CD4-positive, alpha-beta T cell (primary cell): ENCODE measurements at places on chromosomes 4 and X.

DNA sequence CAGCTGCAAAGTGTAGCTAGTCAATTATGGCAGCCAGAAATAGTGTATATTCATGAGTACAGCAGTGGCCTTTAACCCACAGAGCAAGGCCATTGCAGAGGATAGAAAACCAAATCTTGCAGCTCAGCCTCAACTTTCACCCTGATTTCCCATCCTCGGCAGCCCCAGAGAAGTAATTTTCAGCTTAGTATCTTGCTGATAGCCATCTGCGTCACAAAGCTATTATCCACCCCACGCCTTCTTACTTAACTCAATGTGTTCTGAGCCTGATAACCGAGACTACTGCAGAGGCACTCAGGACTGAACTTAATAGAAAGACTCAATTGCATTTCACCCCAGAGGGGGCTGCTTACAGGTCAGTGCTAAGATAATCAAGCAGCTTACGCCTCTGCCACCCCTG lies 174.5 kb upstream of the MAOA start:
- DNase-seq, result no peak

- DNase-seq, result no peak
These were observed 17.1 kb downstream of the BEND2 start for GRCh38 chrX:18203631-18204030.

GRCh38 chr4:144340931-144341330 lies 200.4 kb upstream of the GYPA start:
- DNase-seq, result no peak

DNA sequence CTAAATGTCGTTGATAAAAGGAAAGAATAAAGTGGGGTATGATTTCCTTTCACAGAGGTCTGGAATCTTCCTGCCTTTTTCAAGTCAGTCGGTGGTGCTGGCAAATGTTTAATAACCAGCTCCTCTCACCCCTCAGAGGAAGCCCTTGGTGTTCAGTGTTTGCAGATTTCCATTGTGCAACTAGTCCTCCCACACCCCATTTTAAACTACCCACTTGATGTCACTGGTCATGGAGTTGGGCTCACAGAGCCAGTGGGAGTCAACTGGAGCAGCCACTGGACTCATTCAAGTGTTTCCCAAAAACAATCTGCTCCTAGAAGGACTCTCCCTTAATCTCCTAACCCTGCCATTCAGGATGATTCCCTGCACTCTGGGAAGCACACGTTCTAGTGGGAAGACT lies 149.2 kb downstream of the PTTG2 start:
- DNase-seq, result no peak

DNA sequence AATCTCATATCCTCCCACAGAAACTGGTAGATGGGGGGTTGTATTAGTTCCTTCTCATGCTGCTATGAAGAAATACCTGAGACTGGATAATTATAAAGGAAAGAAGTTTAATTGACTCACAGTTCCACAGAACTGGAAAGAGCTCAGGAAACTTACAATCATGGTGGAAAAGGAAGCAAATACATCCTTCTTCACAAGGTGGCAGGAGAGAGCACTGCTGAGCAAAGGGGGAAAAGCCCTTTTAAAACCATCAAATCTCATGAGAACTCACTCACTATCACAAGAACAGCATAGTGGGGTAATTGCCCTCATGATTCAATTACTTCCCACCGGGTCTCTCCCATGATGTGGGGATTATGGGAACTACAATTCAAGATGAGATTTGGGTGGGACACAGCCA lies 250.5 kb upstream of the GPRIN3 start:
- no peak for DNase-seq

DNA sequence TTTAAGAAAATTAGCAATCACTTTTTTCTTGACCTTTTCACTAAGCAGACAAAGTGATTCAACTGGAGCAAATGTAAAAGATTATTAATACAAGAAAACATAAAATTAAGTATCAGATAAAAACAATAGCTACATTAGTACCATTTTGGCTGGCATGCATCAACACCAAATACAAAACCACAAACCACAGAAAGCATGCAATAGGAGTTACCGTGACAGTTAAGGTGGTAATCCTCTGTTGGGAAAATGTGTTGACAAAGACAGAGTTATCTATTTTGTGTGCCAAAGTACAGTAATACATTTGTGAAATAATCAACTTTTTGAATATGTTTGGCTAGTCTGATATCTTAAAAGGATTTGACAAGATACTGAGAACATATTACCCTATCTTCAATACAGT lies 89.8 kb upstream of the ETNPPL start:
- no peak for DNase-seq

- DNase-seq, result no peak
These were observed 246.6 kb downstream of the OPHN1 start for GRCh38 chrX:68186552-68187262.

- DNase-seq, result no peak
These were observed 11.3 kb upstream of the APLN start for GRCh38 chrX:129665916-129666644.

- no peak for DNase-seq
These were observed 72.6 kb downstream of the FGF16 start for GRCh38 chrX:77519765-77520164.

- DNase-seq, result no peak
These were observed 27.2 kb downstream of the ANTXR2 start for GRCh38 chr4:80045786-80046185.

DNA sequence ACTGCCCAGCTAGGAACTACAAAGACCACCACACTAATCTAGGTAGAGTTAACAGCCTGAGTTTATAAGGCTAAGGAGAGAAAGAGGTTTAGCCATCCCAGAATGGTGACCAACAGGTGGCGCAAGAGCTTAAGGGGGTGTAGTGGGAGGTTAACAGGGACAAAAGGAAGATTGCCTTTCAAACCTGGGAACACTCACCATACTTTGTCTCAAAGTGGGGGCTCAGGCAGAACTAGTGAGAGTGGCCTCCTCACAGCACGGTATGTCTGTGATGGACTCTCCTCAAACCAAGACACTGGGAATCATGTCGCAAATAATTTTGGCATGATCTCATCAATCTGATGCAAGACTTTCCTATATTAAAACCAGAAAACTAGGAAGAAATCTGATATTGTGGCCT lies 23.4 kb downstream of the CCNI start:
- DNase-seq, result peak; percentile 51

DNA sequence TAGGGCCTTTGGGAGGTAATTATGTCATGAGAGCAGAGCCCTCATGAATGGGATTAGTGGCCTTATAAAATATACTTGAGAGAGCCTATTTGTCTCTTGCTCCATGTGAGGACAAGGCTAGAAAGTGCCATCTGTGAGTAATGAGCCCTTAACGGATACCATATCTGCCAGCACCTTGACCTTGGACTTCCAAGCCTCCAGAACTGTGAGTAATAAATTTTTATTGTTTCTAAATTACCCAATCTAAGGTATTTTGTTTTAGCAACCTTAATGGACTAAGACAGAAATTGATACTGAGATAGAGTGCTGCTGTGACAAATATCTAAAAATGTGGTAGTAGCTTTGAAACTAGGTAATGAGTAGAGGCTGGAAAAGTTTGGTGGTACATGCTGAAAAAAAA lies 285.0 kb upstream of the DIPK2B start:
- DNase-seq, result no peak

GRCh38 chr4:105002278-105002677 lies 144.4 kb upstream of the TET2 start:
- no peak for DNase-seq

DNA sequence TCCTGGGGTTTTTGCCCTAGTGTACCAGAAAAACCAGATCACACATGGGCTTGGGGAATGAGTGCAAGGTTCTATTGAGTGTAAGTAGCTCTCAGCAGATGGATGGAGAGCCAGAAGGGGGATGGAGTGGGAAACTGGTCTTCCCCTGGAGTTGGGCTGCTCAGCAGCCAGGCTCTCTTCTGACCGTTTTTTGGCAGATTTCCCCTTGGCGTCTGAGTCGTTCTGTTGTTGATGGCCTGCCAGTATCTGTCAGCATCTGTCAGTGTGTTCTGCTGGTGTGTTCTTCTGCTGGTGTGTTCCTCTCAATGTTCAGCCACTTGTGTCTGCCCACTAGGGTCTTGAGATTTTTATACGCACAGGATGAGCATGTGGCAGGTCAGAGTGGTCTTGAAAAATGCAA lies 633.9 kb upstream of the CPEB2 start:
- DNase-seq, result no peak

- DNase-seq, result no peak
These were observed 62.6 kb downstream of the GRXCR1 start for GRCh38 chr4:42954963-42955669.

DNA sequence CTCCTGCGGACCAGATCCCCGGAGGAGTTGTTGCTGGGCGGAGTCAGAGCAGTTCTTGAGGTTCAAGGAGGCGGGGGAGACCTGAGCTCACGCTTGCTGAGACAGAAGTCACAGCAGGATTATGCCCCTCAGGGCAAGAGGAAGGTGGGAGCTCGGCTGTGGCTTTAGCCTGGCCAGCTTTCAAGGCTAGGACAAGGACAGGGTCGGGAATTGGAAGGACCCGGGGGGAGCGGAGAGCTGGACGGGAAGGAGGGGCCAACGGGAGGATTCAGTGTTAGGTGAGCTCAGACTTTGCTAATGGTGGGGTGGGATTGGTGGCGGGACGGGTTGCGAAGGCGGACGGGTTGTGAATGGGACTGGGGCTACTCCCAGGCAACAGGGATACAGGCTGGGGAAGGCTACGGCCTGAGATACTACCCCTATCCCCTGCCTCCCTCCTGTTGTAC lies at the start of gene RIBC1:
TSS of gene RIBC1 (plus strand) at position 13 of the 446 bp plus-strand sequence. CDS start 3,404 bp downstream, outside the sequence.
- DNase-seq, result no peak

DNA sequence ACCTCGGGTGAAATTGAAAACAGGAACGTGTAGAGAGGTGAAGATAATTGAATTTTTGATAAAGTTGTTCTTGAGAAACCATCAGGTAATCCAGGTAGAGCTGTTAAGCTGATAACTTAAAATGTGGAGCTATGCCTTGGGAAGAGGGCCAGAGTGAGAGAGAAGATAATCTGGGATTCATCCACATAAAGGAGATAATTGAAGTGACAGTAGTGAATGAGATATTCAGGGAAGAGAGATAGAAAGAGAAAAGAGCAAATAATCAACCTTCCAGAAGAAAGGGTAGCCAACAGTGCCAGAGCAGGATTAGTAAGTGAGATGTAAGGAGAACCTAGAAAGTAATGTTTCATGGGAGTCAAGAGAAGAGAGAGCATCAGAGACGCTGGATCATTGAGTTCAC lies 297.6 kb downstream of the PACRGL start:
- DNase-seq, result no peak

- peak; percentile 35 for DNase-seq
These were observed 5.2 kb upstream of the TCEANC start for GRCh38 chrX:13647709-13648212.

DNA sequence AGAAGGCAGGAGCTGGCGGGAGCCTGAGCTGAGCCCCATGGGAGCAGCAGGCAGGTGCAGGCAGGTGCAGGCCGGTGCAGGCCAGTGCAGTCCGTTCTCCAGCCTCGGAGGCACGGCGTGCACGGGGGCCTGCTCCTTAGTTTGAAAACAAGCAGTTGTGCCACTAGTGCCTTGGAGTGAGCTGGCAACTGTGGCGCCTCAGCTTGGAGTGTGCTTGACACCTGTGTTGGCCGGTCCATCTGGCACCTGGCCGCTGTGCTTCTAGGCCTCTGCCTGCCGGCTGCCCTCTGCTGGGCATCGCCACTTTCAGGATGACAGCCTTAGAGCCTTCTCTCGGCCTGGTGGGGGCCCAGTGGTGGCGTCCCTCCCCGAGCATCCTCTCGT lies 47.9 kb downstream of the RGS12 start:
- no peak for DNase-seq

- no peak for DNase-seq
These were observed 53.7 kb upstream of the NFKB1 start for GRCh38 chr4:102447413-102447812.

DNA sequence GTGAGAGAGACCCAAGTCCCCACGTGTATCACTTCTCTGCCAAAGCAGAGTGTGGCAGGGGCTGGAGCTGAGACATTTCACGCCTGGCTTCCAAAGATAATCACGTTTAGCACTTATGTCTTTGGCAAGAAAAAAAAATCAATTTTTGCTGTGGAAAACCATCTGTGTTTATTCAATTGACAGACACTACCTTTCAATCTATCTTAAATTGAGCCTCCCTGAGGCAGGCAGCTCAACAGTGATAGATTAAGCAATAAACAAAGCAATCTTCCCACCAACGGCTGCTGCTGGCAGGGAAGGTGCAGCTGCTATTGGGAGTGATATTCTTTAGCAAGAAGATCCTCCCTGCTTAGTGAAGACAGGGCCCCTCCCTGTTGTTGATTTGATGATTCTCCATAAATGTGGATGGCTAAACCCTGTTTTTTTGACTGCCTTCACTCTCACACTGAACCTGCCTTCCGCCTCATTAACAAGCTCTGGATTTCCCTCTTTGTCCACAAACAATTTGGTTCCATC lies 11.6 kb upstream of the MAGEB17 start:
- no peak for DNase-seq

DNA sequence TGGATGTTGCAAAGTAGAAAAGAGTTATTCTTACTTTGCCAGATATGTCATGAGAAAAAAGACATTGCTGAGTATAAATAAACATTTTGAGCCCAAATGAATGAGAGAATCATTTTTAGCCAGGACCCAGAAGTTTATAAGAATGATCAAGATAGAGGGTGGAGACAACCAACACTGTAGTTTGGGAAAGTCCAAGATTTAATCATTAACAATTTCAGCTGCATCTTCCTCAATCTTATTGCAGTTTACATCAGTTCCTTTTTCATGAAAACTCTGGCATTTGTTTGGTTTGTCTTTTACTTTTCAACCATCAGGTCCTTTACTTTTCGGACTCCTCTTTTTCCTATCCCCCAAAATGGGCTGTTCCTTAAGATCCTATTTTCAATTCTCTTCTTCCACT lies 645.9 kb downstream of the ANKRD50 start:
- no peak for DNase-seq

DNA sequence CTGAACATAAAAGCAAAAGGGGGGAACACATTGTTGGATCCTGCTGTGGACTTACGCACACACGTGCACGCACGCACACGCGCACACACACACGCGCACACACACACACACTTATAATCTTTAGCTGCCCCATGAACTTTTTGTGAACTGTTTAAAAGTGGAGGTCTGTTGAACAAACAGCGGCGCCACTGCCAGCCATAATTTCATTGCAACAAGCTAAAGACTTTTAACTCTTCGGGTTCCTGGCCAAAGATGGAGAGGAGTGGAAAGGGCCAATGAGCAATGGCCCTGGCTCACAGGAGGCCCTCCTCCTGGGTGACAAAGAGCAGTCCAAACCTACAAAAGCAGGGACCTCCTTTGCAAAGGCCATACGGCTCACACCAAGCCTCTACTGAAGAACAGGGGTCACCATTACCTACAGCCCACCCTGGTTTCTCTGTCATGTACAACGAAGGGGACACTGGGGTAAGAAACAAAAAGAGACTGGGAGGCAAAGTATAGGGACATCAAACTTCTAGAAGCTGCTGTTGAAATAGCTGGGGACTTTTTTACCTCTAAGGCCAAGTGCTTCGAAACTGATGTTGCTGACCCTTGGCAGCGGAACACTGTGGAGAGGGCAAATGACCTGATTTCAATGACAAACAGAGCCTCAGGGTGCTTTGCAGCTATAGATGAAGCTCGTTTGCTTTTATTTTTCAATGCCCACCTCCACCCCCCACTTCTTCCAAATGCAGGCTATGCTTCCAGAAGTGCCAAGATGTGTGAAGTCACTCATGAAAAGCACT lies 16.7 kb downstream of the BCOR start:
- no peak for DNase-seq

GRCh38 chr4:106165351-106166010 lies 150.5 kb downstream of the TBCK start:
- no peak for DNase-seq

- no peak for DNase-seq
These were observed 27.1 kb downstream of the PIR start for GRCh38 chrX:15465896-15466651.

- no peak for DNase-seq
These were observed 64.5 kb downstream of the FAM9B start for GRCh38 chrX:8969378-8969777.

GRCh38 chr4:88981556-88981955 lies 75.4 kb downstream of the FAM13A start:
- DNase-seq, result no peak
